NCI-H226 (cell line): ENCODE measurements at places on chromosomes 2 and 18.

DNA sequence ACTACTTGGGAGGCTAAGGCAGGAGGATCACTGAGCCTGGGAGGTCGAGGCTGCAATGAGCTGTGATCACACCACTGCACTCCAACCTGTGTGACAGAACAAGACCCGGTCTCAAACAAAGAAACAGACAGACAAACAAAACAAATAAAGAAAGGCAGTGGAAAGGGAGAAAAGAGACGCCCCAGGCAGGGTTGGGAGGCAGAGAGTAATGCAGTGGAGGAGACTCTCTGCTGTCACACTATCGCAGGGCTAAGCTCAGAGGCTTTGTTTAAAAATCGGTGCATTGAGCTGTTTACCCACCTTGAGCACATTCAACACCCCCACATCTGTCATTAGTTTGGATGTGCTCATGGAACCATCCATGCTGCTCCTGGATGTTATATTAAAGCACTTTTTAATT is 84.2 kb upstream of the RMP24 start:
- DNase-seq = no peak

DNA sequence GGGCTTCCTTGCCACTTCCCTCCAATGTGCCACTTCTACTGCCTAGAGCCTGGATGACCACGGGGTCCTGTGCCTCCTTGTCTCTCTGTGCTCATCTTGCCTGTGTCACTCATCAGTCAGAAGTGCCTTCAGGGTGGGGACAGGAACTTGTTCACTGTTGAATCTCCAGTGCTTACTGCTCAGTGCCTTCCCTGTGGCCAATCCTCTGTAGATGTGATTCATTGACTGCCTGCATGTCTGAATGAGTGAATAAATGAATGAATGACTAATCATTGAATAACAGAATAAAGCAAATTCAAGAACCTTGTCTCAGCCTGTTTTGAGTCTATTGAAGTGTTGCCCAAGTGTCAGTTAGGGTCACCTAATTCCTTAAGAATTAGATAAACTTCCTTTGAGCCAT is 42.3 kb upstream of the FAM136A start:
- peak; percentile 33 for DNase-seq

GRCh38 chr18:3892152-3892551 is 442.2 kb downstream of the TGIF1 start:
- DNase-seq = no peak

- DNase-seq = no peak
These were observed 179.8 kb upstream of the TRIB2 start for GRCh38 chr2:12536976-12537375.

DNA sequence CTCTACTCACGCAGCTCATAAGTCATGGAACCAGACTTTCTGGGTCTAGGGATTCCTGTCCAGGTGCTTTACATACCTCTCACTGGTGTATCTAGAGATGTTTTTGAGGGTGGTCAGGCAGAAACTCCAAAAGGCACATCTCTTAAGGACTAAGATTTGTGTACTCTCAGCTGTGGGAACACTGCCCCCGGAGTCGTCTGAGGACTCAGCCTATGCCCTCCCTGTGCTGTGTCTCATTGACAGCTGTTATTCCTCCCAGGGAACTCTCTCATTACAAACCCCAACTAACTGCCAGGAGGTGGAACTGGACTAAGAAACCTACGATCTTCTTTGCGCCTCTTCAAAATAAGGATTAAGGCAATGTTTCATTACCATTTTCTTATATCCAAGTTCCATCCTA is 293.9 kb upstream of the DLGAP1 start:
- DNase-seq = no peak

- no peak for DNase-seq
These were observed 53.5 kb downstream of the COPS8 start for GRCh38 chr2:237139123-237139675.

DNA sequence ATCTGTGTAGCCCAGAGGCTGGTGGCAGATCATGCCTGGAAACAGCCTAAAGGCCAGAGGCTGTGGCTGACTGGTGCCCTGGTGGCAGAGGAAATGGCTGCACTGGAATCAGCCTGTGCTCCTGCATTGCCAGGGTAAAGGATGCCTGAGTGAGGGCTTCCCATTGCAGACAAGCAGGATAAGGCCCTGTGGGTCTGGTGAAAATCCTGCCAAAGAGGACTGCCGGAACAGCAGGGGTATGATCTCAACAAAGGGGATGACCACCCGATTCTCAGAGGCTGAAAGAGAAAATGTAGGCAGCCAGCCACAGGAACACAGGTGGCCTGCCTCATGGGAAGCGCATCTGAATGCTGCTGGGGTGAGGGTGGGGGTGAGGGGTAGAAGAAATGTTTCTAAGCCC is 48.2 kb downstream of the FBXO48 start:
- no peak for DNase-seq

DNA sequence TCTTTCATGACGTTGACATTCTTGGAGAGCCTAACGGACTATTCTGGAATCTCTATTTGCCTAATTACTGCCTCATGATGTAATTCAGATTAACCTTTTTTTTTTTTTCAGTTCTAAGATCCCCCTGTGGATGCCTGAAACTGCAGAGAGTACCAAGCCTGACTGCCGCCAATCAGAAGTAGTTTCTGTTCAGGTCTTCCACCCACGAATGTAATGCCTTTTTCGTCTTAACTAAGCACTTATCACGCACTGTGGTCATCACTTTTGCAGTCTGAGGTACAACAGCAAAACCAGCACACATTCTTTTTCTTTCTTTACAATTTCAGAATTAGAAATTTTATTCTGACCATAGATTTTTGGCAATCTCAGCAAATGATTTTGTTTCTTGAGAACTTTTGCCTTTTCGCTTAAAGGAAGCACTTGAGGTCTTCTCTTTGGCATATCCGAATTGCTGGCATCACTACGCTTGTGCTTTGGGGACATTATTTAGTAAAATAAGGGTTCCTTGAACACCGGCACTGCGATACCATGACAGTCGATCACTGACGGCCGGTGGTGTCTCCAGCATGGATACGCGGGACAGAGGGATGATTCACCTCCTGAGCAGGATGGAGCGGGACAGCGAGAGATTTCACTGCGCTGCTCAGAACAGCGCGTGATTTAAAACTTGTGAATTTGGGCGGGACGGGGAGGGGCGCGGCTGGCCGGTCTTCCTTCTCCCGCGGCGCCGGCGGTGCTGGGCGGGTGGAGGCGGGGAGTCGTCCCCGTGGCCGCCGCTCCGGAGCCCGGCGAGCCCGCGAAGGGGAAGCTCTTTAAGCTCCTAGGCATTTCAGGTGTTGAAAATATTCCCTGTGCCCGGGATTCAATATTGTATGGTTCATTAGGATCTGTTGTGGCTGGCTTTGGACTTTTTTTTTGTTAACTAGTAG is 32.0 kb upstream of the GPR55 start:
- peak; percentile 45 for DNase-seq
